MCF 10A (cell line): ENCODE measurements at places on chromosomes 6 and 20. TPM values are rescaled to one million over a fixed set of nuclear protein-coding genes. Genes with fewer than 3 reads are reported as not detected.

SIRPB1 gene
- total RNA-seq, result 1.4 and 2.4 TPM in 2 replicates

- no peaks in the 10 kb centered on the region for H3K4me1 ChIP-seq
- no peaks in the 10 kb centered on the region for H3K36me3 ChIP-seq
- H3K27ac ChIP-seq, result no peak overlapping the region
- H3K4me3 ChIP-seq, result no peak overlapping the region
- no peak for DNase-seq
Observed at GRCh38 chr6:119084784-119085183, 6.3 kb upstream of the FAM184A start.

RING1 gene
- total RNA-seq, result 45.4 and 48.3 TPM in 2 replicates

DNA sequence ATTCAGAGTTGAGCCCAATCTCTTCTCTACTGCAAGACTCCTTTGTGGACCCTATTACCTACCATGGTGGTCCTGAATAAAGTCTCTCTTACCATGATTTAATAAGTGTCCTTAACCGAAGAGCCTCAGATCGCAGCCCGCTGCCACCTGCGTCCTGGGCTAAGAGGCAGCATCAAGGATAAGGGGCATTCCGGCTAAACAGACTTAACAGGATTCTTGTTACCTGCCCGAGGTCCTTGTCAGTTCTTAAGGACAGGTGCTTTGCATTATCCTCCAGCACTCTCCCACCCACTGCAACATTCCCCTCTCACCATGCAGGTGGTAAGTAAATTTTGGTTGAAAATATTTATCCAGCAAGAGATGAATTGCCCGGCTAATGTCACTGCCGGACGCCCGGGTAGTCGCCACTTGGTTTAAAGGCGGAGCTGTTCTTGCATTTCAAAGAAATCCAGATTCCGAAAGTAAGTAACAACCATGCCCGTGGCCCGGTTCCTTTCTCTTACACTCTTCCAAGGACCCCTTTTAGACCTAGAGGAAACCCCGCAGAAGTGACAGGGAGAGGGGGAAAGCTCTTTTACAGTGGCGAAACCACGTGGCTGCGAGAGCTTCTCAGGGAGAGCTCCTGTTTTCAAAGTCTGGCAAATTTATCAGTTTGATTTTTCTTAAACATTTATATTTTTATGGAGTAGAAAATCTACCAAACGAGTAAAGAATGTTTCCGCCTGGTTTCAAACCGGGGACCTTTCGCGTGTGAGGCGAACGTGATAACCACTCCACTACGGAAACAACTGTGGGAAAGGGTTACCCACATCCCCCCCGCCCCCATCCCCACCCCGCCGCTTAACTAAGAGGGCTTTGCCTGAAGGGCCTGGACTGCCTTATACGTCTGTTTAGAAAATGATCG is 41.9 kb upstream of the PRSS16 start:
- H3K4me1 ChIP-seq, result no peaks in the 10 kb centered on the region
- H3K4me3 ChIP-seq, result no peak overlapping the region
- H3K36me3 ChIP-seq, result no peaks in the 10 kb centered on the region
- H3K27ac ChIP-seq, result no peak overlapping the region
- H3K27me3 ChIP-seq, result no peaks in the 10 kb centered on the region

GRCh38 chr6:32113386-32114352 is 4.5 kb upstream of the TNXB start:
- H3K27me3 ChIP-seq, result peaks cover 17% of the 10 kb centered on the region
- H3K27ac ChIP-seq, result peak overlapping the region; percentile 17
- DNase-seq, result peak; percentile 67
- H3K4me3 ChIP-seq, result no peak overlapping the region
- H3K4me1 ChIP-seq, result peaks cover 33% of the 10 kb centered on the region
- peaks cover 49% of the 10 kb centered on the region for H3K36me3 ChIP-seq

DNA sequence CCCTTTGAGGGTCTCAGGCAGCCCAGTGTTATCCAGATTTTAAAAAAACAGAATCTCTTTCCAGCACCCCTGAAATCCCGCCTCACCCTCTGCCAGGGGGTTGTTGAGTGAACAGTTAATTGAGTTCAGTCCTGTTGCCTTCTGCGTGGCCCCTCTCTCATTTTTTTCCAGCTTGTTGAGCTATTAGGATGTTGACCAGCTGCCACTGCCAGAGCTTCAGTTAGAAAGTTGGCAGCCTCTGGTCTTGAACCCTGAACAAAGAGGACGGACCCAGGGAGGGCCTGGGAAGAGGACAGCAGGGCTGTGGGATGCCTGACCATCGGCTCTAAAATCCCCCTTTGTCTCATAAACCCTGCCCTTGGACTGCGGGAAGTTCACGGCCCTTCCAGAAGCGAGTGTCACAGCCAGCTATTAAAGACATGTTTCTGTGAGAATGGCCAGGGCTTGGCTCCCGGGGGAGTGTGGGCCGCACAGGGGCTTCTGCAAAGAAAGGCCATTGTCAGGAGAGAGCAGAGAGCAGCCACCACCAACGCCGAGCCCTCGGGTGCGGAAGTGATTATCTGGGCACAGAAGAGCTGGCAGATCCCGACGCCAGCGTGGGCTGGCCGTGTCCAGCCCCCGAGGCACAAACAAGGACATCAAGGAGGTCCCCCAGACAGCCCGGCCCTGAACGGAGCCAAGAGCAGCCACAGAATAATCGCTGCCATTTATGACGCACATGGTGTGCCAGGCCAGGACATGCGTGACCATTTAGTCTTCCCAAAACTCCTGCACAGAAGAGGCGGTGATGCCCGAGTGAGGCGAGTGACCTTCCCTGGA is 189.0 kb downstream of the ANKRD60 start:
- no peak overlapping the region for H3K27ac ChIP-seq
- H3K36me3 ChIP-seq, result no peaks in the 10 kb centered on the region

DNA sequence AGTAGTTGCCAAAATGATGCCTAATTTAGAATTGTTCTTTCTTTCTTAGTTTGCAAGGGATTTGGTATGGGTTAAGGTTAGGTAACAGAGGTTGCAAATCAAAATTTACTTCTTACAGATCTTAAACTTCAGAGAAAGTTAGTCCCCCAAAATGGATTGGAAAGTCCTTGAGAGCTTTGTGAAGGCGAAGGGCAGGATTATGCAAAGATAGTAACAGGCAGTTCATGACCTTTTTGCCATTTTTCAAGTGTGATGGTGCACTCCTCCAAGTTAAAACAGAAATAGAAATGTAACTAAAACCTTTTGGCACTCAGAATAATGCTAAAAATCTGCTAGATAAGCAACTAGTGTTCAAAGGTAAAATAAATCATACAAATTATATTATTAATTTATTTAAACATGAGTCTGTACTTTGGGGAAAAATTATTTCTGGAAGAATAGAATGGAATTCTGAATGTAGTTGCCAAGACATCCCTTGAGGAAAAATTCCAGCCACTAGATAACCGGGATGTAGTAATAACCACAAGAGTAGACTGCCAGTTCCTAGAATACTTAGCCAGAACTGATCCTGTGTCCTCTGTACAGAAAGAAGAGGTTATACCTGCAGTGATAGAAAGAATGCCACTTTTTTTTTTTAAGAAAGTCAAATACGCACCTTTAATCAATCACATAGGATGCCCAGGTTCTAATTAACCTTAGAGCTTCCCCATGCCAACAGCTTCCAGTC is 31.8 kb upstream of the DAAM2 start:
- H3K36me3 ChIP-seq, result no peaks in the 10 kb centered on the region
- H3K4me3 ChIP-seq, result no peak overlapping the region
- no peak overlapping the region for H3K27ac ChIP-seq
- H3K4me1 ChIP-seq, result no peaks in the 10 kb centered on the region
- H3K27me3 ChIP-seq, result no peaks in the 10 kb centered on the region

ARG1 gene
- not detected in 2 replicates for total RNA-seq

- no peaks in the 10 kb centered on the region for H3K36me3 ChIP-seq
- no peak overlapping the region for H3K4me3 ChIP-seq
- no peak for DNase-seq
- peaks cover 11% of the 10 kb centered on the region for H3K4me1 ChIP-seq
- no peak overlapping the region for H3K27ac ChIP-seq
Observed at GRCh38 chr6:22149096-22149495, 147.7 kb downstream of the PRL start.

GRCh38 chr6:57173056-57173885 is 1.1 kb downstream of the BAG2 start:
- H3K27me3 ChIP-seq, result no peaks in the 10 kb centered on the region
- peak overlapping the region; percentile 44 for H3K27ac ChIP-seq
- DNase-seq, result peak; percentile 40
- peak overlapping the region; percentile 91 for H3K4me3 ChIP-seq

APOBEC2 gene
- total RNA-seq, result not detected in 2 replicates

CDYL gene
- 48.9 and 56.8 TPM in 2 replicates for total RNA-seq

DNA sequence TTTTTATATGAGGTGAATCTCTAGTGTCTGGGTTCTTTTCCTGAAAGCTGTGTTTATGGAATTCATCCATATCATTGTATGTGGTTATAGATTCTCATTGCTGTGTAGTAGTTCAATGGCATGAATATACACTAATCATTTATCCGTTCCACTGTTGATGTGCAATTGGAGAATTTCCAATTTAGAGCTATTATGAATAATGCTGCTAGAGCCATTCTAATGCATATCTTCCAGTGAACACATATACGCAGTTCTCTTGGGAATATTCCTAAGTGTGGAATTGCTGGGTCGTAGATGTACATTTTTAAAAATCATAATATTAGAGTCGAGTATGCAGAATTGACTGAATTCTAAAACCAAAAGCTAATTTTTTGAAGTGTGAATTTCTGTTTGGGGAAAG is 327.5 kb upstream of the JAG1 start:
- peak overlapping the region; percentile 33 for H3K4me3 ChIP-seq
- peaks cover 28% of the 10 kb centered on the region for H3K4me1 ChIP-seq
- no peaks in the 10 kb centered on the region for H3K36me3 ChIP-seq

GRCh38 chr6:163837691-163838431 is 423.3 kb downstream of the QKI start:
- no peaks in the 10 kb centered on the region for H3K4me1 ChIP-seq
- no peaks in the 10 kb centered on the region for H3K36me3 ChIP-seq
- no peak for DNase-seq
- H3K4me3 ChIP-seq, result no peak overlapping the region

MEP1A gene
- not detected in 2 replicates for total RNA-seq

AKAP7 gene
- 2.9 and 5.6 TPM in 2 replicates for total RNA-seq

- H3K4me3 ChIP-seq, result no peak overlapping the region
- H3K27me3 ChIP-seq, result no peaks in the 10 kb centered on the region
- H3K4me1 ChIP-seq, result peaks cover 16% of the 10 kb centered on the region
- H3K36me3 ChIP-seq, result no peaks in the 10 kb centered on the region
- DNase-seq, result no peak
Observed at GRCh38 chr20:6864740-6865139, 97.3 kb downstream of the BMP2 start.

GRCh38 chr6:39210450-39210849 is 18.8 kb downstream of the KCNK5 start:
- H3K27ac ChIP-seq, result no peak overlapping the region
- H3K27me3 ChIP-seq, result no peaks in the 10 kb centered on the region
- H3K4me1 ChIP-seq, result peaks cover 23% of the 10 kb centered on the region
- H3K36me3 ChIP-seq, result peaks cover 6% of the 10 kb centered on the region
- no peak overlapping the region for H3K4me3 ChIP-seq

GRCh38 chr6:85049282-85049681 is 284.9 kb upstream of the TBX18 start:
- H3K36me3 ChIP-seq, result no peaks in the 10 kb centered on the region
- no peaks in the 10 kb centered on the region for H3K27me3 ChIP-seq
- peaks cover 17% of the 10 kb centered on the region for H3K4me1 ChIP-seq
- H3K4me3 ChIP-seq, result no peak overlapping the region

- no peaks in the 10 kb centered on the region for H3K4me1 ChIP-seq
- no peak overlapping the region for H3K27ac ChIP-seq
- DNase-seq, result no peak
- H3K27me3 ChIP-seq, result no peaks in the 10 kb centered on the region
Observed at GRCh38 chr6:53239526-53239925, 90.9 kb upstream of the GCM1 start.

GRCh38 chr20:4244700-4245485 is 229.5 kb upstream of the RNF24 start:
- no peak for DNase-seq
- H3K36me3 ChIP-seq, result no peaks in the 10 kb centered on the region
- no peak overlapping the region for H3K4me3 ChIP-seq
- no peaks in the 10 kb centered on the region for H3K4me1 ChIP-seq
- H3K27me3 ChIP-seq, result peaks cover 30% of the 10 kb centered on the region

GRCh38 chr20:51383891-51384510 is 158.5 kb downstream of the NFATC2 start:
- H3K4me3 ChIP-seq, result no peak overlapping the region
- H3K36me3 ChIP-seq, result no peaks in the 10 kb centered on the region
- no peak overlapping the region for H3K27ac ChIP-seq
- no peaks in the 10 kb centered on the region for H3K27me3 ChIP-seq
- DNase-seq, result peak; percentile 24
